ENCODE measurements at places on chromosomes 13 and 19. TPM values are rescaled to one million over a fixed set of nuclear protein-coding genes. Genes with fewer than 3 reads are reported as not detected.

DNA sequence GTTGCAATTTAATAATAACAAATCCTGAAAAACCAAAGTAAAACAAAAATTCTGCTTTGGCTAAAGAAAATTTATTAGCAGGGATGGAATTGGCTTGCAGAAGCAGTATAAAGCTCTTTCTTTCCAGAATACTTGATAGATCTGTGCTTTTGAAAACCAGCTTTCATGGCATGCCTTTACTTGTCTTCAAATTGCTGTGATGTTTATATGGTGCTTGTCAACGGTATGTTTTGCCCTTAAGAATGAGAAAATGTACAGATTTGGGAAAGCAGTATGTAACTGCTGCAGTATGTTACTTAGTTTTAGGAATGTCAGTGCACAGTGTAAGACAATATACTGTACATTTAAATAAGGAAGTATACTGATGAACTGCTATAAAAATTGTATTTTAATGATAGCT is 120.8 kb upstream of the PCDH20 start:
- no peak for DNase-seq

DNA sequence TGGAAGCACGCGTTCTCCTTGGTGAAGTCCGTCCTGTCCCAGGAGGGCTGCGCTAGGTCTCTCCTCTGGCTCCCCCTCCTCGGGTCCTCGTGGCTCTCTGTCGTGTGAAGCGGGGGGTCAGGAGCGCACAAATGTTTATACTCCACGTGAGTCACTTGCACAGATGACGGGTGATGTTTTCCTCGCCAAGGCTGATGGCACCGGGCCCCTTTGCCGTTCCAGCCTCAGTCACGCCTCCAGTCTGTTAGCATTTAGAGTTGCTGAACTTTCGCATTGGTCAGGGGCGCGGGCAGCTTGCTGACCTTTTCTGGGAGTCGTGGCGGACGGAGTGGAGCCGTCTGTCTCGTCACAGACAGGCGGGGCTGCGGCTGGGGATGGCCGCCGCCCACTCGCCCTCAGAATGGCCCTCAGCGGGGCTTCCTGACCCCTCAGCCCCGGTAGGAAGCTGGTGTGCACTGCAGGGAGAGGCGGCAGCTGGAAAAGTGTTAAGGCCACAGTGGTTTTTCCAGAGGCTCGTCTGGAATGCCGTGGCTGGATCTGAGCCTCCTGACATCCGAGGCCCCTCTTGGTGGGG is 13.7 kb downstream of the KLHL26 start:
- DNase-seq, result peak; percentile 94

DNA sequence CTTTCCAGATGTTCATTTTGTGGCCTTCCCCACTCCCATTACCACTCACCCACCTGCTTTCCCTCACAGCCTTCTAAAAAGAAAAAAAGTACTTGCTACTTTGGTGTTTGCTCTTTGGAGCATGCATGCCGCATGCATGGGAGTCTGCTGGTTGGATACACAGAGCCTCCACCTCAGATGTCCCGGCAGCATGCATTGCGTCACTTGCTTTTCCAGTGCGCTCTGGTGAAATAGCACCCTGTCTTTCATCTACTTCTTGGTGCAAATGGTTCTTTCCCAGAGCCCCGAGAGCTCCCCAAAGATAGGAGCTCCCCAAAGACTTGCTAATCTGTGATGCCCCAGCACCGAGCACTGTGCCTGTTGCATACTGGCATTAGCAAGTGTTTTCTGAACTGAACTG is 333.2 kb upstream of the ZNF507 start:
- no peak for DNase-seq

RAB20 gene
- total RNA-seq, result 6.9 TPM

GRCh38 chr13:47109028-47109427 is 212.2 kb upstream of the HTR2A start:
- no peak for DNase-seq

DNA sequence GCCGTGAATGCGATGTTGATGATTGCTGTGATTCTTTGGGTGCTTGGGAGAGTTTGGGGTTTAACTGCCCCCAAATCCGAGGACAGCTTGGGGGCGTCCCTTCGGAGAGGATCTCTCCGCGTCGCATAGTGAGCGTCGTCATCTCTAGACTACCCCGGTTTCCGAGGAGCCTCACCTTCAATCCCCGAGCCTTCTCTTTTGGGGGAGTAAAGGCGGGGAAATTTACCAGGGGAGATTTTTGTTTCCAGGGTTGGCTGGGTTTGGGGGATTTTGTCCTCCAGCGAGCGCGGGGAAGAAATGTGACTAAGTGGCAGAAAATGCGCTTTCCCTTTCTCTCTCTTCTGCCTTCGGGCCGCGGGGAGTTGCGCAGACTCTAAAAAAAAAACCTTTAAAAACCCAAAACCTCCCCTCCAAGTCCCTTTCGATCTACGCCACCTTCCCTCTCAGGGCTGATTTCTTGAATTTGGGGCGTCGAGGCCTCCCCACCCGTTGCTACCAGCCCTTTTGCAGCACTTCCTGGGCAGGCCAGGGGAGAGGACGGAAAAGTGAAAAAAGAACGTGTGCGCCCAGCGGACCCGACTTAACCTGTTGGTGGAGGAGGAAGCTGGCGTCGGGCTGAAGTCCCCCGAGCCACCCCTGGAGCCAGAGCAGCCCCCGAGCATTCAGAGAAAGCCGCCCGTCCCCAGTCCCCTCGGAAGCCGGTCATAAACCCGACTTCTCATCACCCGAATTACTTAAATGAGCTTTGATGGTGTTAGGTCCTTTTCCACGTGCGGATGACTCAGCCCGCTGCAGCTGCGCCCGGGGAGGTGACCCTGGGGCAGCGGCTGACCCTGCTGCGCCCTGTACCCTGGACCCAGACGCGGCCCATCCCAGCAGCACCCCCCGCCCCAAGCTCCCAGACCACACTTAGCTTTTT is 17.7 kb downstream of the NFIX start:
- peak; percentile 90 for DNase-seq

- no peak for DNase-seq
Observed at GRCh38 chr13:20812890-20813289, 39.1 kb upstream of the EEF1AKMT1 start.

SELENOV gene
- total RNA-seq, result not detected

CD209 gene
- total RNA-seq, result 6.4 TPM

- no peak for DNase-seq
Observed at GRCh38 chr13:42796747-42797356, 15.5 kb downstream of the FAM216B start.

GRCh38 chr19:49983645-49984229 is 22.8 kb upstream of the SIGLEC11 start:
- DNase-seq, result no peak

RASIP1 gene
- total RNA-seq, result 11.4 TPM

SCAF1 gene
- total RNA-seq, result 11.8 TPM

DNA sequence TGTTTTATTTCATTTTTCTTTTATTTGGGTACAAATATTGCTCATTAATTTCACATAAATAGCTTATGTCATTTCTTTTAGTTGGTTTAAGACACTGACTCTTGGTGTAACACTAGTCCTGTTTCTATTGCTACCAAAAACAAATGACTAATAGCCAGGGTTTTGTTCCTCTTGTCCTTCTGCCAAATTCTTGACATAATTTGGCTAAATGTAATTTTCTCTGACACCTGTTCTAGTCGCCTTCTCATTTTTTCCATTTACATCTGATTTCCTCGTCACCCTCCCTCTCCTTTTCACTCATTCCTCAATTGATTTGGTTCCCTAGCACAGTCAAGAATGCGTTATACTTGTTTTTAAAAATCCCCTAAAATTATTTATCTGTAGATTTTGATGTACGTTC is 1718.7 kb downstream of the EFNB2 start:
- DNase-seq, result no peak

DNA sequence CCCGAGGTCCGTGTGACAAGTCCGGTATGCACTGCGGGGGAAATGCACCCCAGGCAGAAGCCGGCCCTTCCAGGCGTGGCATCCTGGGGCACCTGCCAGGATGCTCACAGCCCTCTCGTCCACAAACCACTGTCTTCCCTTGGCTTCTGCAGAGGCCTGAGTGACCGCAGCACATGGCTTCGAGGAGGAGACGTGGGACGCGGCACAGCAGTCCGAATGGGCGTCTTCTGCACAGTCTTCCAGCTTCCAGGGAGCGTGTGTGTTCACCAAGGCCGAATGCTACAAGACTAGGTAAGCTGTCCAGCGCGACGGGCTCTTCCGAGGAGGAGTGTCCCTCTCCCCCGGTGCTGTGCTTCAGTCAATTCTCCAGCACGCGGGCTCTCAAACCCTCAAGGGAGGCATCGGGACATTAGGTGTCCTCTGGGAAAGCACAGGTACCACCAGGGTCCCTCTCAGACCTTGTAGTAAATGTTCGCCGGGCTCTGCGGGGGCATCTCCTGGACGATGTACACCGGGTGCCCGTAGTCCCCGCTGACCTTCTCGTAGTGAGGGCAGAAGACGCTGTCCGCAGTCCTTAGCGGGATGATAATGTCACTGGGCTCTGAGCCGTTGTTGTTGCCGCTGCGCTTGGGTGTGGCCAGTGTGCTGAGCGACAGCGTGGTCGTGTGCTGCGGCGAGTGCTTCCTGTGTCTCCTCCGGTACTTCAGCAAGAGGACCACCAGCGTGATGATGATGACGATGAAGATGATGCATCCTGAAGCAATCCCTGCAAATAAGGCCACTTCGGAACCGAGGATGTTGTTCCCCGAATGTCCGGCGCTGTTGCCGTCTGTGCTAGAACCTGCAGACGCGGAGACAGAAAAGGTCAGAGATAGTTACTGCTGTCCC is 42.6 kb downstream of the EFNB2 start:
- DNase-seq, result no peak

GRCh38 chr13:110636053-110636475 is 20.7 kb downstream of the NAXD start:
- no peak for DNase-seq

GET3 gene
- 59.4 TPM for total RNA-seq

DNA sequence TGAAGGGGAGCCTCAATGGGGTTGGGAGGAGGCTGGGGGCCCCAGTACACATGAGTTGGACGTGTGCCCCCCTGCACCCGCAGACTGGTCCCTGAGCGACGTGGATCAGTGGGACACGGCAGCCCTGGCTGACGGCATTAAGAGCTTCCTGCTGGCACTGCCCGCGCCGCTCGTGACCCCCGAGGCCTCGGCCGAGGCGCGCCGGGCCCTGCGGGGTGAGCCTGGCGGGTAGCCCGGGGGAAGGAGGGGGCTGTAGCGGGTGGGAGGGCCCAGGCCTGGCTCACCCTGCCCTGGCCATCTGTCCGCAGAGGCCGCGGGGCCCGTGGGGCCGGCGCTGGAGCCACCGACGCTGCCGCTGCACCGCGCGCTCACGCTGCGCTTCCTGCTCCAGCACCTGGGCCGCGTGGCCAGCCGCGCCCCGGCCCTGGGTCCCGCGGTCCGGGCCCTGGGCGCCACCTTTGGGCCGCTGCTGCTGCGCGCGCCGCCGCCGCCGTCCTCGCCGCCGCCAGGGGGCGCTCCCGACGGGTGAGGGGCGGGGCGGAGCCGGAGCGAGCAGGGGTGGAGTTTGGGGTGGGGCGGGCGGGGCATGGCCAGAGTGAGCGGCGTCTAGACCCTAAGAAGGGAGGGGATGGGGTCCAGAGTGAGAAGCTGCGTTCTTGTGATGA is 8.1 kb downstream of the PIK3R2 start:
- peak; percentile 83 for DNase-seq
